Bronchus fibroblast of lung (primary cell): ENCODE measurements at places on chromosomes 5 and 9. TPM values are rescaled to one million over a fixed set of nuclear protein-coding genes. Genes with fewer than 3 reads are reported as not detected.

PCDHB13 gene
- total RNA-seq, result under 0.01 TPM in 2 replicates

HRCT1 gene
- total RNA-seq, result 3.2 and 5.4 TPM in 2 replicates

DPYSL3 gene
- total RNA-seq, result 62.2 and 62.7 TPM in 2 replicates

GABRA1 gene
- total RNA-seq, result not detected in 2 replicates

OLFM1 gene
- total RNA-seq, result 0.17 TPM in 1 of 2 replicates, not detected in the other

CERCAM gene
- total RNA-seq, result 58.6 and 63.5 TPM in 2 replicates

PDE4D gene
- 6.5 and 8.7 TPM in 2 replicates for total RNA-seq

BRD3OS gene
- 19.9 and 26.2 TPM in 2 replicates for total RNA-seq

TRAF1 gene
- total RNA-seq, result 3.4 and 4.0 TPM in 2 replicates

PDE6A gene
- not detected in 2 replicates for total RNA-seq

PCDHB16 gene
- total RNA-seq, result under 0.01 TPM in 1 of 2 replicates, not detected in the other

SELENOP gene
- total RNA-seq, result 19.9 and 30.4 TPM in 2 replicates
